ENCODE measurements at places on chromosomes 16 and 17.

- DNase-seq = no peak
Measured at GRCh38 chr17:73400915-73401545, 89.2 kb upstream of the CDC42EP4 start.

DNA sequence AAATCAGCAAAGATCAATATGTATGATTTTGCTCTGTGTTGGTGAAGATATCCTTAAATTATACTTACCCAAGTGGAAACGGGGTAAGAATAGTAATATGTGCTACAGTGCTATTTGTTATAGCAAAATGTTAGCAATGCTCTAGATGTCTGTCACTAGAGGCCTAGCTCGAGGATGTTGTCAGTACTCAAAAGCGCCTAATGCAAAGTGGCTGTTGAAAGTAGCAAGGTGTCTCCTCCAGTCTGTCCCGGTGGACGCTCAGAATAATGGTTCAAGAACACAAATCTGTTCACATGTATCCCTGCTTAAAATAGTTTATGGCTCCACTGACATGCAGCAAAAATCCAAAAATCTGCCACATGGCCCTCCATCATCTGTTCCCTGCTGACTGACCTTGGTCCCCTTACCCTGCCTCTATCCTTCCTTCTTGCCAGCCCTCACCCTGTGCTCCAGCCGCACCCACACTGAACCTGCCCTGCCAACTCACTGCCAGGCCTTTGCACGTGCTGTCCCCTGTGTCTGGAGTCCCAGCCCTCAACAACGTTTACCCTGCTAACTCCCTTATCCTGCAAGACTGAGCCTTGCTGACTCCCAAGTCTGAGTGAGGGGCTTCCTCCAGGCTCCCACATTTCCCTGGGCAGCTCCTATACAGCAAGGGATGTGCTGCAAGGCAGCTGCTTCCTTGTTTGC, 9.6 kb upstream of the RNF112 start:
- DNase-seq = no peak

DNA sequence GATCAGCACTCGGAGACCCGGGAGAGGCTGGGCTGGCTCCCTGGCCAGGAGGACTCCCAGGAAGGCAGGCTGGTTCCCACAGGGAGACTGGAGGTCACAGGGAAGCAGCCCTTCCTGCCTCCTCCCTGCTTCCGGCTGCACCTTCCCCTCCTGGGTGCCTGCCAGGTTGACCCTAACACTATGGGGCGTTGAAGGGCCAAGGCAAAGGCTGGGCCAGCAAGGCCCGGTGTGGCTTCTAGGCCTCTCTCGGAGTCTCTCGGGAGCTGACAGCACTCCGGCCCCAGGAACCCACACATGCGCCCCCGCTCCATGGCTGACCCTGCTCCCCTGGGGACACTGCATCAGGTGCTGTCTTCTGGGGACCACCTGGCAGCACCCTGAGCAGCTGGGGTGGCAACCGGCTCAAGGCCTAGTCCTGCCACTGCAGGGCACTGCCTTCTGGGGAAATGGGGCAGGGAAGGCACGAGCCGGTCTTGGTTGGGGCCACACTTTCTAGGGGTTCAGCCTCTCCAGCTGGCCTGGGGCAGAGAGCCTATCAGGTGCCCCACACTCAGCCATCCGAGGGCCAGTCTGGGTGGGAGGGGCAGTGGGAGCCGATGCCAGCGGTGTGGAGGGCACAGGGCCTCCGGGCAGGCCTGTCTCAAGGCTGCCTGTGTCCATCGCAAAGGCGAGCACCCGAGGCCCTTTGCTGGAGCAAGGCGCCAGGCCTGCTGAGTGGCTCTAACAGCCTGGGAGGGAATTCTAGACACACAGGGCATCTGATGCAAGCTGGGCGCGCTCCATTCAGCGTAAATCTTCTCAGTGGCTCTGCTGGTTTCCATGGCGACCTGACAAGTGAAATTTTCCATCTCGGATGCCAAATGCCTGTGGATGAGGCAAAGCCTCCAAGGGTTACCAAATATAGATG, 5.6 kb upstream of the MTSS2 start:
- peak; percentile 86 for DNase-seq

GRCh38 chr16:68893710-68894705, 50.7 kb downstream of the TANGO6 start:
- peak; percentile 49 for DNase-seq

DNA sequence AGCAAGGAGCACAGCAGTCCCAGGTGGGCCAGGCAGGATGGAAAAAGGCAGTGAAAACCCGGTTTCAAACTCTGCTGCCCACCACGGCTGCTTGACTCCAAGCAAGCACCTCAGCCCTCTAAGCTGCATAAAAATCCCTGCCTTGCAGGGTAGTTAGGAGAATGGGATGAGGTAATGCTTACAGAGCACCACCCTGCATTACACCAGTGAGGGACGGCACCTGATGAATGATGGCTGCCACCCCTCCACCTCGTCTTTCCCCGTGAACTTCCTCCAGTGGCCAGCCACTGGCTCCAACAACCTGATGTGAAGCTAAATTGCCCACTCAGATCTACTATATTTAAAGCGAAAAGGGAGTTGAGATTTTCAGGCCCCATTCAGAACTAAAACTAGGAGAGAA, 21.3 kb downstream of the MIEF2 start:
- no peak for DNase-seq

DNA sequence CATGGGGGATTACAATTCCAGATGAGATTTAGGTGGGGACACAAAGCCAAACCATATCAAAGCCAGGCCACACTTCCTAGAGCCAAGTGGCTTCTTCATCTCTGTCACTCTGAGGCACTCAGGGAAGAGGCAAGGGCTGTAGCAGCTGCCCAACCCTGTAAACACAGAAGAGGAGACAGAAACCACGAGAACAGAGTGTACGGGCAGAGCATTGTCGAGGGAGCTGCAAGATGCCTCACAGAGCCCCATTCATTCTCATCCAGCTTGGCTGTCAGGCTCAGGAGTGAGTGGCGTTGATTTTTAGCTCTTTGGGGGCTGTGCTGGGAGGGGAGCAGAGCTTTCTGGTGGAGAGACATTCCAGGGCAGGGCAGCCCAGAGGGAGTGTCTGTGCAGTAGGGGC, 117.2 kb upstream of the SALL1 start:
- no peak for DNase-seq

DNA sequence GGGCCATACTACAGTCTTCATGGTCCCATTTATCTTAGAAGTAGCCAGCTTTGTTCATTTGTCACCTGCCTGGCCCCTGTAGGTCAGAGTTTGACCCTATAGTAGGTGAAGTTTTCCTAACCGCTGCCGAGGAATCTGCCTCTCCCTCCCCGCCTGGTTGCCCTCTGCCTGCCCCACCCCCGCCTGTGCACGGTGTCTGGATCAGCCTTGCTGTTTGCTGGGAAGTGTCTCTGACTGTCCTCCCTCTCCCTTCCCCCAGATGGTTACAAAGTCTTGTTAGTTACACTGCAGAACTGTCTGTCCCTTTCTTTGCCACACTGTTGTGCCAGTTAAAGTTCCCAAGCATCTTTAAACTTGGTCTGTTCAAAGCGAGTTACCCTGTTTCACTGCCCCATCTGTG, 5.7 kb downstream of the UBFD1 start:
- no peak for DNase-seq

GRCh38 chr16:22726868-22727267, 87.1 kb upstream of the HS3ST2 start:
- no peak for DNase-seq

GRCh38 chr17:29682054-29682453, 59.3 kb upstream of the CORO6 start:
- no peak for DNase-seq

- DNase-seq = no peak
Measured at GRCh38 chr17:77462553-77463497, 322.1 kb downstream of the SEC14L1 start.

DNA sequence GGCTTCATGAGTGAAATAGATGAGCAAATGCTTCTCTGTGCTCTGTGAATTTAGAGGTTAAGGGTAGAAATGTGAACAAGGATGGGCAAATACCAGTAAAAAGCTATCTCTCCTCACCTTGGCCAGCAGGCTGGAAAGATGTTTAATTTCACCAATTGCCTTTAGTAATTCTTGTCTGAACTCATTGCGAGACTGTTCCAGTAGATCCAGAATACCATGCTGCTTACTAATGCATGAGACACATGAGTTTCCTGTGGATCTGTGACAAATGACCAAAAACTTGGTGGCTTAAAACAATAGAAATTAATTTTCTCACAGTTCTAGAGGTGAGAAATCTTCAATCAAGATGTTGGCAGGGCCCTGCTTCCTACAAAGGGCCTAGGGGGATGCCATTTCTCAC, 9.3 kb upstream of the ZNF624 start:
- DNase-seq = no peak

GRCh38 chr17:37098910-37099664, 150.3 kb downstream of the AATF start:
- no peak for DNase-seq

DNA sequence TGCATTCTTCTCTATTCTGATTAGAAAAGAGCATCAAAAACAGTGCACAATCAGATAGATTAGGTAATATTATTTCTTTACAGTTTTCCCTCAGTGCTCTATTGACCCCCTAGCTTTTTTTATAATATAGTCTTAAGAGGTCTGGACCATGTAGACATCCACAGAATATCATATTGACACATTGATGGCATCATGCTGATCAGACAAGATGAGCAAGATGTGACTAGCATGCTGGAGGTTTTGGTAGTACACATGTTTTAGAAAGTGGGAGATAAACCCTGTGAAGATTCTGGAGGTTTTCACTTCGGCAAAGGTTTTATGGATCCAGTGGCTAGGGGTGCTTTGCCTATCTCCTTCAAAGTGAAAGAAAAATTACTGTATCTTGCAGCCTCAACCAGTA, 2.8 kb upstream of the ABCA8 start:
- DNase-seq = no peak

Data from right forelimb (tissue), 1 donor.